Trophoblast cell (in vitro differentiated cells and primary cell): ENCODE measurements at places on chromosomes 7 and 10.

DNA sequence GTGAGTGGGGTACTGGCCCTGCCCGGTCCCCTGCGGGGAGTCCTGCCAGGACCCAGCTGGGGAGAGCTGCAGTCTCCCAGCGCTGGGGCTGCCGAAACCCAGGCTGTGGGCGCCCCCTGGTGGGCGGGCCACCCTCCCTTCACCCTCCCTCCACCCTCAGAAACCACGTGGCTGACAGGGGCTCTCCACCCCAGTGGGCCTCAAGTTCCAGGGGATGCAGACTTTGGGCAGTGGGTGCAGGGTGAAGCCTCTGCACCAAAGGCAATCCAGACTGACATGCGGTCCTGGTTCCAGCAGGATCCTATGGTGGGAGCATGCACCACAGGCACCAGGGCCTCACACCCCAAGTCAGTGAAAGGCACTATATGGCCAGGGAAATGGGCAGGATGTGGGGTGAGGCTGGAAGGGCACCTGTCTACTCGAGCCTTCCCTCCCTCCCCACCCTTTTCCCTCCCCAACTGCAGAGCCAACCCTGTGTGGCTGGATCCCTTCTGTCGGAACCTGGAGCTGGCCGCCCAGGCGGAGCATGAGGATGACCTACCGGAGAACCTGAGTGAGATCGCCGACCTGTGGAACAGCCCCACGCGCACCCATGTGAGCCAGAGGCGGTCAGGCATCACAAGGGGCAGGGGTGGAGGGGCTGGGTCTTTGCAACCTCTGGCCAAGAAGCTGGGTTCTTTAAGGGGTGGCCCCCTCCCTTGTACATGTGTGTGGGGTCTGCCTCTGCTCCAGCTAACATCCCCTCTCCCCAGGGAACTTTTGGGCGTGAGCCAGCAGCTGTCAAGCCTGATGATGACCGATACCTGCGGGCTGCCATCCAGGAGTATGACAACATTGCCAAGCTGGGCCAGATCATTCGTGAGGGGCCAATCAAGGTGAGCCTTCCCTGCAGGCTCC lies 38.8 kb downstream of the PSAP start:
- peak; percentile 56 for DNase-seq
- peaks cover 29% of the 10 kb centered on the region for H3K36me3 ChIP-seq
- H3K4me1 ChIP-seq = no peaks in the 10 kb centered on the region
- H3K27me3 ChIP-seq = no peaks in the 10 kb centered on the region

DNA sequence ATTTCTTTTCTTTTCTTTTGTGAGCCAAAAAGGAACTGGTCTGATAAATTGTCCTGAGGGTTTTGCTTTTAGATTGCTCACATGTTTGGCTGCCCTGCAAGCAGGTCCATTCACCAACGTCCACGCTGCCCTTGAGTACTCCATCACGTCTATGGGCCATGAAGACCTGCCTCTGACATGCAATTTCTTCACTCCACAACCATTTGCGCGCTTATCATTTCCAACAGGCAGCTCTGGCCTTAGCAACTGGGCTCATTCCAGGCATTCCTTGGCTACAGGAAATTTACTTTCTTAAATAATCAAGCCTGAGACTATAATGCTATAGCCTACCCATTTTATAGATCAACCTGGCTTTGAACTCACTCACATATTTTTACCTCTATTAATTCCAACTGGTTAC lies 408.3 kb upstream of the C7orf33 start:
- no peak overlapping the region for H3K4me3 ChIP-seq
- DNase-seq = no peak
- no peaks in the 10 kb centered on the region for H3K36me3 ChIP-seq
- H3K27me3 ChIP-seq = no peaks in the 10 kb centered on the region
- no peak overlapping the region for H3K27ac ChIP-seq
- H3K4me1 ChIP-seq = peaks cover 2% of the 10 kb centered on the region

DNA sequence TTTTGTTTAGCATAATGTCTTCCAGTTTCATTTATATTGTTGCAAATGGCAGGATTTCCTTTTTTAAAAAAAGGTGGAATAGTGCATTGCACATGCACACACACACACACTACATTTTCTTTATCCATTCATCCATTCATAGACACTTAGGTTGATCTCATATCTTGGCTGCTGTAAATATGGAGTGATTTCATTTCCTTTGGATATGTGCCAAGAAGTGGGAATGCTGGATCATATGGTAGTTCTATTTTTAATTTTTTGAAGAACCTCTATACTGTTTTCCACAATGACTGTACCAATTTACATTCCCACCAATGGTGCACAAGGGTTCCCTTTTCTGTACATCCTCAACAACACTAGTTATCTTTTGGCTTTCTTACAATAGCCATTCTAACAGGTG lies 68.9 kb downstream of the EBLN1 start:
- no peaks in the 10 kb centered on the region for H3K27me3 ChIP-seq
- no peak overlapping the region for H3K4me3 ChIP-seq
- no peak for DNase-seq
- no peaks in the 10 kb centered on the region for H3K4me1 ChIP-seq

DNA sequence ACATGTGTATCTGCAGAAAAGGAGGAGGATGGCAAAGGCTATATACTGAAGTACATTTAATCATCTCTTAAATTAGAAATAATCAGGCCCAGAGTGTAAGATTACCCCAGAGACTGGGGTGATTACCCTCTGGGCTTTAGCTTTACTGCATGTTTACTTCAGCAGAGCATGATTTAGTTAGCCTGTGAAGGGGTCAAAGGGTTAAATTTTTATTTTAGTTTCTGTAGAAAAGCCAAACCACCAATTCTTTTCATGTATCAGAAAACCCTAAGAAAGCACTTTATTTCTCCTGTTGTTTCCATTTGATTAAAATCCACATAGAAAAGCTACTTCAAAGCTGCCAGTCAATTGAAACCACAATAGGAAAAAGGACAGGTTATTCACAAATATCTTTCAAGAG lies 101.5 kb upstream of the LSM8 start:
- H3K36me3 ChIP-seq = no peaks in the 10 kb centered on the region
- H3K27ac ChIP-seq = peak overlapping the region; percentile 62
- H3K4me3 ChIP-seq = no peak overlapping the region
- peaks cover 4% of the 10 kb centered on the region for H3K4me1 ChIP-seq

GRCh38 chr7:37510043-37510634 lies 61.5 kb upstream of the ELMO1 start:
- no peaks in the 10 kb centered on the region for H3K36me3 ChIP-seq
- H3K27ac ChIP-seq = no peak overlapping the region
- H3K4me3 ChIP-seq = no peak overlapping the region
- H3K4me1 ChIP-seq = no peaks in the 10 kb centered on the region

- no peak for DNase-seq
- no peaks in the 10 kb centered on the region for H3K27me3 ChIP-seq
- H3K36me3 ChIP-seq = no peaks in the 10 kb centered on the region
- no peak overlapping the region for H3K4me3 ChIP-seq
These were observed 268.2 kb upstream of the HABP2 start for GRCh38 chr10:113284635-113285034.

GRCh38 chr7:55498142-55498541 lies 74.2 kb downstream of the VOPP1 start:
- no peak for DNase-seq
- H3K27me3 ChIP-seq = no peaks in the 10 kb centered on the region
- no peaks in the 10 kb centered on the region for H3K4me1 ChIP-seq
- H3K36me3 ChIP-seq = peaks cover 7% of the 10 kb centered on the region
- no peak overlapping the region for H3K27ac ChIP-seq

DNA sequence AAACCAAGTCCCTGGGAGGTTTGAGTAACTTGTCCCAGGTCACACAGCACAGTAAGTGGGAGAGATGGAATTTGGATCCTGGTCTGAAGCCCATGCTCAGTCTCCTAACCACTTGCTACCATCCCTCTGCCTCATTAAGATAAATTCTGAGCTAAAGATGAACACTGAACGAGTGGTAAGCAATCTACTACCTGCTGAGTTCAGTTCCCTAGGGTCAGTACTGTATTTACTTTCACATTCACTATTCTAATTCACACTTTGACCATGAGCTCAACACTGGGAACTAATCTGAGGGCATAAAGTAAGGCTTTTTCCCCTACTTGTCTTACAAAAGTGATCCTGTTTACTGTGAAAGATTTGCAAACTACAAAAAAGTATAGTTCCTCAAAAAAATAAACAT lies 2.4 kb downstream of the UROS start:
- H3K4me3 ChIP-seq = no peak overlapping the region
- no peaks in the 10 kb centered on the region for H3K4me1 ChIP-seq
- DNase-seq = no peak
- H3K36me3 ChIP-seq = no peaks in the 10 kb centered on the region
- H3K27ac ChIP-seq = no peak overlapping the region

DNA sequence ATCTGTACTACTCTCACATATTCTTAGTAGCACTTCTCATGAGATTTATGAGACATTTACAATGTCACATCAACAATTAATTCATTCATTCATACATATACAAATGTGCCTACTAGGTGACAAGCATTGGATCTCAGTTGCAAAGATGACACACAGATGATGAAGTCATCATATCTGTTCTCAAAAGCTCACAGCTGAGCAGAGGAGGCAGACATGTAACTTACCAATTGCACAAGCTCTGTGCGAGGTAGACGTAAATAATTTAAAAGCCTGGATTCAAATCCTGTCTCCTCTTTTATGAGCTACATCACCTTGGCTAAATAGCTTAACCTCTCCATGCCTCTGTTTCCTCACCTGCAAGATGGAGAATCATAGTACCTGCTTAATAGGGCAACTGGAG lies 109.4 kb upstream of the FAM133B start:
- no peaks in the 10 kb centered on the region for H3K36me3 ChIP-seq
- peaks cover 7% of the 10 kb centered on the region for H3K4me1 ChIP-seq
- H3K27ac ChIP-seq = no peak overlapping the region
- H3K4me3 ChIP-seq = no peak overlapping the region

- H3K36me3 ChIP-seq = no peaks in the 10 kb centered on the region
- H3K4me1 ChIP-seq = peaks cover 11% of the 10 kb centered on the region
- no peak overlapping the region for H3K27ac ChIP-seq
- no peak overlapping the region for H3K4me3 ChIP-seq
- H3K27me3 ChIP-seq = no peaks in the 10 kb centered on the region
These were observed 213.6 kb downstream of the FAM107B start for GRCh38 chr10:14560791-14561765.

DNA sequence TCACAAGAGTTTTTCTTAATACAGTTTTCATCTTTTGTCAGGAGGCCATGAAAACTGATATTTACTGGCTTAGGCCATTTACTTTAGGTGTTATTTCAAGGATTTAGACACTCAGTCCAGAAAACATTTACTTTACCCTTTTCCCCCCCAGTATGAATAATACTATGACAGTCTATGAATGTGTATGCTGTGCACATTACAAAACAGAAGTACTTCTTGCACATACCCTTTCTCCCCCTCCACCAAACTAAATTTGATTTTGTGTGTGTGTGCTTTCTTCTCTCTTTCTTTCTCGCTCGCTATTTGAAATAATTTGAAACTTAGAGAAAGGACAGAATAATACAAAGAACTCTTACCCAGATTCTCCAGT lies 41.3 kb downstream of the RBM33 start:
- H3K4me1 ChIP-seq = no peaks in the 10 kb centered on the region
- H3K36me3 ChIP-seq = no peaks in the 10 kb centered on the region
- H3K27ac ChIP-seq = no peak overlapping the region
- no peaks in the 10 kb centered on the region for H3K27me3 ChIP-seq
- DNase-seq = no peak

GRCh38 chr10:4656576-4657194 lies 169.3 kb upstream of the AKR1E2 start:
- DNase-seq = peak; percentile 32
- no peaks in the 10 kb centered on the region for H3K27me3 ChIP-seq
- no peaks in the 10 kb centered on the region for H3K36me3 ChIP-seq
- no peak overlapping the region for H3K27ac ChIP-seq

DNA sequence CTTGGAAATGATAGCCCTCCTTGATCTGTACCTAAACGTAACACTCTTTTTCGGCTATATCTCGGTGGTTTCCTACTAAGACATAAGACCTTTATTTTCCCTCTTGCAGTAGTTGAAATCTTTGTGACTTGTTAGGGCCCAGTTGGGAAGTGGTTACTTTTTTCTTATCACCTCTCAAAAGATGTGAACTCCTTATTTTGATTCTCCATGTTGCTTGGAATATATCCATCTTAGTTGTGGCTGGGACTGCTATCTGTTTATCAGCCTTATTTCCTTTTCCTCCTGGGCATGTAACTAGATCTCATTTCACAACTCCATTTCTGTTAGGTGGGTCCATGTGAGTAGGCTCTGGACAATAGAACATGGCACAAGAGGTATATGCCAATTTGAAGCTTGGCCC lies 4.1 kb upstream of the CPED1 start:
- no peak overlapping the region for H3K27ac ChIP-seq
- no peaks in the 10 kb centered on the region for H3K4me1 ChIP-seq

DNA sequence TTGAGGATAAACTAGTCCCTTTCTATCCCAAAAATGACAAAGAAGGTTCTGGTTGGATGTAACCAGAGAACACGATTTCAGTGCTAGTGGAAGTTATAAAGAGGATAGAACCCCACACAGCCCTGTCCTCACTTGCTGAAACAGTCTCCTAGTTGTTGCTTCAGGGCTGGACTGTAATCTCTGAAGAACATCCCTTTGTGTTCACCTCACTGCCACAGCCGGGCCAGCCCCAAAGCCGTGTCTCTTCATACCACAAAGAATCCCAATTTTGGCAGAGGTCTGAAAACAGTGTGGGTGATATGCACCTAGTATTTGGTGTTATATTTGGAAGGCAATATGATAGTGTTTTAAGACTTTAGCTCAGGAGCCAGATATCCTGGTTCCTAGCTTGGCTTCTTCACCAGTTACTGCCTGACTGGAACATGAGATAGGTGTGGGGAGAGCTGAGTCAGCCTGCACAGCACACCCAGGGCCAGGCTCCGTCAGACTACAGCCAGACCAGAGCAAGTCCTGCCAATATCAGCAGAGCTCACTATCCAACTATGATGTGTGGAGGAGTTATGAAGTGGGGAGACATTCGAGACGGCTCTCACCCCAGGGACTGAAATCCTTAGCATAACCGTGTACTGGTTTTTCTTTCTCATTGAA lies 21.2 kb downstream of the CYP3A4 start:
- no peaks in the 10 kb centered on the region for H3K36me3 ChIP-seq
- no peaks in the 10 kb centered on the region for H3K27me3 ChIP-seq
- DNase-seq = no peak
- no peak overlapping the region for H3K27ac ChIP-seq
- H3K4me1 ChIP-seq = peaks cover 5% of the 10 kb centered on the region

GRCh38 chr10:31194986-31195385 lies 124.0 kb upstream of the ZEB1 start:
- no peaks in the 10 kb centered on the region for H3K27me3 ChIP-seq
- no peak overlapping the region for H3K27ac ChIP-seq
- DNase-seq = no peak
- no peaks in the 10 kb centered on the region for H3K4me1 ChIP-seq
- no peaks in the 10 kb centered on the region for H3K36me3 ChIP-seq

DNA sequence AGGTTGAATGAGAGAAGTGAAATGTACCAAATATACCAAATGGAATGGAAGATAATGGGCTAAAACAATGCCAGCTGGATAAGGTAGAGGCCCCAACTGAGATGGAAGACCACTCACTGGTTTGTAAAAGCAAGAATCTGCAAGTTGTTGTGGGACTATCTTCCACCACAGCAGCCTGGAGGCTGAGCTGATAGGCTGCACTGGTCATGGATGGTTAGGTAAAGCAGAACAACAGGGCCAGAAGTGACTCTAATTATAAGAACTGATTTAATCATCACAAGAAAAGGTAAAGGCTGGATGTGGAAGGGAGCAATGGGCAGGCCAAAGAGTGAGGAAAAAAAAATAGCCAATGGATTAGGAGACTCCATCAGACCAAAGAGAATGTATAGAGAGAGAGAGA lies 11.8 kb downstream of the TFEC start:
- H3K27ac ChIP-seq = no peak overlapping the region
- no peak overlapping the region for H3K4me3 ChIP-seq
- H3K4me1 ChIP-seq = no peaks in the 10 kb centered on the region
- H3K27me3 ChIP-seq = no peaks in the 10 kb centered on the region
- no peaks in the 10 kb centered on the region for H3K36me3 ChIP-seq
